ENCODE measurements at places on chromosomes 3 and 15.

GRCh38 chr15:100236981-100237720, 104.6 kb downstream of the ADAMTS17 start:
- DNase-seq, result no peak

GRCh38 chr15:40241269-40242212, 2.7 kb downstream of the PAK6 start:
- no peak for DNase-seq

- no peak for DNase-seq
Measured at GRCh38 chr15:80743189-80743833, 35.9 kb upstream of the CEMIP start.

- no peak for DNase-seq
Measured at GRCh38 chr3:151992326-151993041, 119.0 kb downstream of the SUCNR1 start.

- no peak for DNase-seq
Measured at GRCh38 chr3:180829409-180830405, 82.8 kb upstream of the FXR1 start.

DNA sequence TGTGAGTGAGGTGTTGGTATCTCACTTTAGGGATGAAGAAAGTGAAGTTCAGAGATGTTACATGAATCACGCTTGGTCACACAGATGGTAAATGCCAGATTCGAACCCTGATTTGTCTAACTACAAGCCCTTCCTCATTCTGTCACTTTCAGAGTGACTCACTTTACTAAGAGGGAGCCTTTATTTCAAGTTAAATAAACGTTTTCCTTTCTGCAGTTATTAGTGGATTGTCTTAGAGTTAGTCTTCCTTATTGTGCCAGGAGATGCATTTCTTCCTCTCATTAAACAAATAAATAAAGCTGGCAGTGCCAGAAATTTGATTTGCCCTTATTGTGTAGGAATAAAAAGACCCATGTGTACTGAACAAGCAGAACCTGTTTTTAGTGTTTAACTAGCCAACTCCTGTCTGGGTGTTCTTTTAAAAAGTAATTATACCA, 162.5 kb downstream of the AKAP13 start:
- DNase-seq, result no peak

DNA sequence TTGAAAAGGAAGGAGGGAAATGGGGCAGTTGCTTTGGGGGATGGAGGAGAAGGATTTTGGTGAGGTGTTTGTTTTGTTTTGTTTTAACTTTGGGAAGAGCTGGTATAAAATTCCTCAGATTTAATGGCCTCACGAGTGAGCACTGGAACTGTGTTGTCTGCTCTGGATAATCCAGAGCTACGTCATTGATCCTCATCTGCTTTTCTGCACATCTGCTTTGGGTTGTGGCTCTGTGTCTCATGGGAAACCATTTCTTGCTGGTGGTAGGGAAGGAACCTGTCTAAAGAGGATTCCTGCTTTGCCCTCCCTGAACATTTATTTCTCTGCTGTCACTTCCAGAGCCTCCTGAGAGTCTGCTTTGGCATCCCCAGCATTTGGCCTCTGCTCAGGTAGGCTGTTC, 3.1 kb downstream of the SNRK start:
- DNase-seq, result no peak

Measured in activated CD4-positive, CD25-positive, alpha-beta regulatory T cell (primary cell).